PC-3 (cell line): ENCODE measurements at places on chromosomes 11 and 22. TPM values are rescaled to one million over a fixed set of nuclear protein-coding genes. Genes with fewer than 3 reads are reported as not detected.

- DNase-seq = no peak
These were observed 13.8 kb downstream of the GGT5 start for GRCh38 chr22:24230911-24231656.

DNA sequence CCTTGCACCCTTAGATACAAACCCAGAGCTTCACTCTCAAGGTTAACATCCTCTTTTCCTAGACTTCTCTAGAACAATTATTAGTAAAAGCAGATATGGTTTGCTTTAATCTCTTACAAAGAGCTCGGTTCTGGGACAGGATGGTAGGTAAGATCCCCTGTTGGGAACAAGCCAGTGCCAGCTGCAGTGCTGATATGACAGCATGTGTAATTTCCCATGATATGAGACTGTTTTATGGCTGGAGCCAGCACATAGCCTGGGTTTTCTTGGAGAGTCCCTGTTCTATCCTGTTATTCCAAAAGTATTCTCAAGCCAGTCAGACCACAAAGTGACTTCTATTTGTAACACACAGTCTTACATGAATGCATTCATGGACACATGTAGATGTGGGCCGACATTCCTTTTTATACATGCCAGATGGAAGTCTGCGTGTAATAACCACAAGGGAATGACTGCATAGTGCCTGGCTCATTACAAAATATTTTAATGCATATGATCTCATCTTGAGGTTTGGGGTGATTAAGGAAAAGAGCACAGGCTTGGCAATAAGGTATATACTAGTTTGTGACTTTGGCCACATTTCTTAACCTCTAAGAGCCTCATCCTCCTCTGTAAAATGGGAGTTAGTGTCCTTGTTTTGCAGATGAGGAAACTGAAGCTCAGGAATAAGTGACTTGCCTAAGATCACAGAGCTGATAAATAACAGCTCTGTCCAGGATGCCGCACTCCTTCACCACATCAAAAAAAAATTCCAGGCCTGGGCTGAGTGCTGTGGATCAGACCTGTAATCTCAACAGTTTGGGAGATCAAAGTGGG, 21.8 kb downstream of the CLMP start:
- DNase-seq = peak; percentile 98

- peak; percentile 54 for DNase-seq
These were observed 838 bp downstream of the BCL9L start for GRCh38 chr11:118924591-118925585.

DNA sequence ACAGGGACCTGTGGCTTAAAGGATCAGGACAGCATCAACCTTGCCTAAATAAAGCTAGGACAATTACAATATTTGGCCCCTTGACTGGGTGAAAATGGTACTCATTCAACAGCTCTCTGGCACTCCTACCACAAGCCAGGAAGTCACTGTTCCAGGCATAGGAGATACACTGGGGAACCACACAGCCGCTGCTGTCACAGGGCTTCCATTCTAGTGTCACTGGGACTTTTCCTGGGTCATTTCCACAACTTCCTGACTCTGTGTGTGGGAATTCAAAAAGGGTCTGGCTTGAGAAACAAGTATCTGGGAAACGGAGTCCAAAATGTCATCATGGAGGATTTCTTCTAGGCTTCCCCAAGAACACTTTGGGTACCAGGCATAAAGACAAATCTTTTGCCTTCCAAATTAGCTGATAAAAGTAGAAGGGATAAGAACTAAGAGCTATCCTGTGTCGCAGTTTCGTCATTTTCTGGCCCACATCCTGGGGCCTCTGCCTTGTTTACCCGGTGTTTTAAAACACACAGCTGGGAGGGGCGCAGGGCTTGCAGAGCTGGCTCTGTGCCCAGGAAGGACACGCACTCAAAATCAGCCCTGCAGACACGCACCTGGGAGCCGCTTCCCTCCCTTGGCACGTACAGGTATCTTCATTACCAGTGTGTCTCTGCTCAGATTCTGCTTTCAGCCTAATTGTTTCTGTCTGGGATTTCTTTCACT, 38.0 kb downstream of the TMEM45B start:
- DNase-seq = peak; percentile 99

DNA sequence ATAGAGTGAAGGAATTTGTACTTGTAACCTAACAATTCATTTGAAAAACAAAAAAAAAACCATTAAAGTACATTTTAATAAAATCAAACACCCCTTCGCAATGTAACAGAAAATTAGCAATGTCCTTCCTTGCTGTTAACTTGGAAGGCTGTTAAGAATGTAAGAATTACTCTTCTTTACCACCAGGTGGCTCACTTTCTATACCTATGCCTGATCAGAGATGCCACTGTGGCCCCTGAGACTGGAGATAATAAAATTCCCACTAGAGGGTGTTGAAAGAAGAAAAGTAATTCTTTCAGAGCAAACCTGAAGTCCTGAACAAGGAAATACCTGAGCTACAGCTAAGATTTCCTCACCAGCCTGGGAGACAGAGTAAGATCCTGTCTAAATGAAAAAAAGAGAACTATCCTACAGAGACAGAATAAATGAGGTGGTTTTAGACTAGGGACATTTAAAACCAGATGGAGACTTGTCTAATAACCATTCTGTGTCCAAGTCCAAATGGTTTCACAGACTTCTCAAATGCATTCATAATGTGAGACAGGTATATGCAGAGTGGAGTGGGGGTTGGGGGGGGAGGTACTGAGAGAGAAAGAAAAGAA, 1089.3 kb downstream of the FAM181B start:
- peak; percentile 67 for DNase-seq

DNA sequence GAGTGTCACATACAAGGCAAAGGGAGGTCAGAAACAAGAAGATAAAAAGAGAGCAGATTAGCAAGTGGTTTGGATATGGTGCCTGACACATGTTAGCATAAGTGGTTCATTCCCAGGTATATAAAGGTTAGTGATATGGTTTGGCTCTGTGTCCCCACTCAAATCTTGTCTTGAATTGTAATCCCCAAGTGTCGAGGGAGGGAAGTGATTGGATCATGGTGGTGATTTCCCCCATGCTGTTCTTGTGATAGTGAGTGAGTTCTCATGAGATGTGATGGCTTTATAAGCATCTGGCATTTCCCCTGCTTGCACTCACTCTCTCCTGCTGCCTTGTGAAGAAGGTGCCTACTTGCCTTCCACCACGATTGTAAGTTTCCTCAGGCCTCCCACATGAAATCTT, 12.1 kb upstream of the DKK3 start:
- DNase-seq = no peak

DNA sequence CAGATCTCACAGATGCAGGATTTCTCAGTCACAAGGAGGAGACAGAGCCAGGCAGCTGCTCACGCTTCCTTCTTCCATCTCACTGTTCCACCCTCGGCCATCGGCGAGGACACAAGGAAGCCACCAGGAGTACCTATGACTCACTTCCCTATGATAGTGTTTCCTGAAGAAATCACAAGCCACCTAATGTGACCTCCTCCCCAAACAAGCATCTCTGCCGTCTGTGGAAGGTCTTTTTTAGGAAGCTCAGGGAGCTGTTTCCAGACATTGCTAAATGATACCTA, 672.7 kb downstream of the TBC1D22A start:
- DNase-seq = no peak

DNA sequence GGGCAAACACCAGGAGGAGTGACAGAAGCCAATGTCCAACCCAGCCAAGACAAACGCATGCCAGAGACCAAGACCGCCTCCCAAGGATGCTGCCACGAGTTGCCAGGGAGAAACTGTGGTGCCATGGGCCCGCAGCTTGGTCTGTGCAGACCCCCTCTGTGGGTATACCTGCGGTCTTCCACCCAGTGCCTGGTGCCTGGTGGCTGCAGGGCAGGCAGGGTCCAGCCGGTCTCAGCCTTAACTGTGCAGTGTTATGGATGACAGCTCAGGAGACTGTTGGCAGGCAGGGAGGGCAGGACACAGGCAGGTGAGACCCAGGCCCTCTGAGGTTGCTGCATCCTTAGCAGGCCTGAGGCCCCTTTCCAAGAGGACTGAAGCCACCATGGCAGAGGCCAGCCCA, 97.9 kb downstream of the MED15 start:
- no peak for DNase-seq

GRCh38 chr11:36421546-36422155, 88.4 kb downstream of the TRAF6 start:
- DNase-seq = no peak

- DNase-seq = no peak
These were observed 27.3 kb upstream of the RAB38 start for GRCh38 chr11:88202498-88202897.

GRCh38 chr11:110712659-110713448, 617 bp upstream of the ARHGAP20 start:
- no peak for DNase-seq

DNA sequence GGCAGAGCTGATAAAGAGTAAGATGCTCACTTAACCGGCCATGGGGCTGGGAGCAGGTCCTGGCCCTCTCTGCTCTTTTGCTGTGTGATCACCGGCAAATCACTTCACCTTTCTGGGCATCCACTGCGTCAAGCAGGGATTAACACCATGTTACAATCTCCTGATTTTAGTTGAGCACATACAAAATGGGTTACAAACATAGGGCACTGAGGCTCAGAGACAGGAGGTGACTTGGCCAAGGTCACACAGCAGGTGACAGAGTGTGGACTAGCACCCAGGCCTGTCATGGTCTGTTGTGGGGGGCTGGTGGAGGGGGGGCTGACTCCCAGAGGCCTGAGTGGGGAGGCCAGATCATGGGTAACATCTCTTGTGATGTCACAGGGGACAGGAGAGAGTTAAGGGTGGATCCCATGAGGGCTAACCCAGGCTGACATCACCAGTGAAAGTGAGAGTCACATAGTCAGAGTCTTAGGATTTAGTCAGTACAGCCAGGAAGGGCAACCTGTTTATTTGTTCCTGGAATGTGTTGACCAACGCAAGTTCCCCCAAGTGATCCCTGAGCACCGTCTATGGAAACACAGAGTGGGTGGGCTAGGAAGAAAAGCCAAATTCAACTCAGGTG, 27.8 kb downstream of the GDPD5 start:
- DNase-seq = no peak

- DNase-seq = no peak
These were observed 195.9 kb downstream of the SWAP70 start for GRCh38 chr11:9859554-9860305.

DNA sequence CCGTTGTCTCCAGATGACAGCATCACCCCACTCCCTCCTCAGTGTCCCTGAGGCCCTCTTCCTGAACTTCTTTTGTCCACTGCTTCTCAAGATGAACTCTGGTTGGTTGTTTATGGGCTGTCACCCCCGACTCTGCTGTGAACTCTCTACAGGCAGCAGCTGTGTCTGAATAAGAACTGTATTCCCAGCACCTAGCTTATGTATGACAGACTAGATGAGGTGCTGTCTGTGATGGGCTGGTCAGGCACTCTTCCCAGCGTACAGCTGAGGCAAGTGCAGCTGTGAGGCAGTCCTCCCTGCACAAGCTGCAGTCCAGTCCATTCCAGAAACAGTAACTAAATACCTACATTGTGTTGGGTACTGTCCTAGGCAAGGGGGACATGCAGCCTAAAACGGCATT, 111.4 kb upstream of the PITPNB start:
- DNase-seq = no peak

DNA sequence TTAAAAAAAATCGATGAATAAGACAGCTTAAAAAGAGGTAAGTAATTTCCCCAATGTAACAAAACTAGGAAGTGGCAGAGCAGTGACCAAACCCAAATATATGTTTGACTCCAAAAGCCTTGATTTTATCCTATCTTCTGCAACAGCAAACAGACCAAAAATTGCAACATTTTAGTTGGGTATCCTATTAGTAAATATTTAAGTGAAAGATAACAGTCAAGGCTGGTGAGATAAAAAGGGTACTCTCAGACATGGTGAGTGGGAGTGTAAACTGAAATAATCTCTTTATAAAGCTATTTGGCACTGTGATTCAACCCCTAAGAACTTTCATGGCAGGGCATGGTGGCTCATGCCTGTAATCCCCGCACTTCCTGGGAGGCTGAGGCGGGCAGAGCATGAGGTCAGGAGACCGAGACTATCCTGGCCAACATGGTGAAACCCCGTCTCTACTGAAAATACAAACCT, 1.9 kb upstream of the RDX start:
- DNase-seq = peak; percentile 73

- DNase-seq = no peak
These were observed 5.4 kb downstream of the TRABD start for GRCh38 chr22:50190941-50191741.

DNA sequence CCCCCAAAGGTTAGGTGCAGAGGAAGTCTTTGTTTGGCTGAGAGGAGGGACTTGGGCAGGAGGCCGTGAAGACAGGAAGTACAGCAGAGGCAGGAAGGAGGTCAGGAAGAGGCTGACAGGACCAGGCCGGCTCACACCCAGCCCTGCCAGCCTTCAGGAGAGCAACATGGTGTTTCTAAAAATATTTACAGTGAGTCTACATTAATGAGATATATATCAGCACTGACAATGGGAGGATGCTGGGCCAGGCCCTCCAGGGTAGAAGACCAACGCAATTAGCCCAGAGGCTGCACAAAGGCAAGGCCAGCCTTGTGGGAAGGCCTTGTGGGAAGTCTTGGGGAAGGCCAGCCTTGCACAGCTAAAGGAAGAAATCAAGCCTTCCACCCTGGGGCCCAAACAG, 7.9 kb upstream of the APLNR start:
- DNase-seq = no peak

DNA sequence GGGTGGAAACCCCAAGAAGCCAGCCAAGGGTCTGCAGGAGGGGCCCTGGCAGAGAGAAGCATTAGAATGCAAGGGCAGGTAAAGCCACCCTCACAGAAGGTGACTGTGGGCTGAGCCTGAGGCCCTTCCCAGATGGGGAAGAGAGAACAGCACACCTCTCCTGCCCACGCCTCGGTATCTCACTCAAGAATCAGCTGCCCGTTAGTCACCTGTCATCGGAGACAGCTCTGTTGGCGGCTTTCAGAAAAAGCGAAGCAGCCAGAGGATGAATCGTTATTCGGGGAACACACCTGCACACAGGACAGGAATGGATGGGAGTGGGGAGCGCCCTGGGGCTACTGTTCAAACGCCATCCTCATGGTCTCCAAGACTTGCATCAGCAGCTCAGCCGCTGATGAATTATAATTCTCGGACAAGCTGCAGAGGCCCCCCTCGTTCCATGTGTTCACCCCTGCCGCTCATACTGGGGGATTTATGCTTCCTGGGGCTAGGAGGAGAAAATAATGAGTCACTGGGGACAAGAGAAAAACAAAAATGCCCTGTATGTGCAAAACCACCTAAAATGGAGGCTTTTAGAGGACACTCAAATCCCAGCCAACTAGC, 21.6 kb upstream of the TMA7B start:
- DNase-seq = no peak

- peak; percentile 96 for DNase-seq
These were observed 9.6 kb downstream of the P2RY2 start for GRCh38 chr11:73227571-73228211.

- DNase-seq = no peak
These were observed 9.9 kb upstream of the PHLDB1 start for GRCh38 chr11:118597556-118597955.

GRCh38 chr11:122145715-122146274, 29.8 kb upstream of the BLID start:
- DNase-seq = no peak

OR5AR1 gene
- total RNA-seq = not detected in 2 replicates

RBMXL2 gene
- 0.15 TPM in 1 of 2 replicates, not detected in the other for total RNA-seq

GGTLC2 gene
- total RNA-seq = not detected in 2 replicates

APOBEC3B gene
- 11.3 TPM in 2 replicates for total RNA-seq

CASP12 gene
- not detected in 2 replicates for total RNA-seq

ANO5 gene
- not detected in 2 replicates for total RNA-seq

LINC01488 gene
- total RNA-seq = not detected in 2 replicates

FANCF gene
- total RNA-seq = 5.0 TPM in 2 replicates

VPS11 gene
- 48.3 and 48.7 TPM in 2 replicates for total RNA-seq

POTEH gene
- not detected in 2 replicates for total RNA-seq

WNT7B gene
- 42.0 and 73.1 TPM in 2 replicates for total RNA-seq

CHKA gene
- total RNA-seq = 57.5 and 71.9 TPM in 2 replicates

OR5M8 gene
- not detected in 2 replicates for total RNA-seq

TYR gene
- not detected in 2 replicates for total RNA-seq

SLC5A12 gene
- total RNA-seq = not detected in 2 replicates

RELT gene
- total RNA-seq = 24.5 and 34.0 TPM in 2 replicates

ZNF214 gene
- 0.58 and 1.4 TPM in 2 replicates for total RNA-seq
